ENCODE measurements at places on chromosomes 7 and 10.

DNA sequence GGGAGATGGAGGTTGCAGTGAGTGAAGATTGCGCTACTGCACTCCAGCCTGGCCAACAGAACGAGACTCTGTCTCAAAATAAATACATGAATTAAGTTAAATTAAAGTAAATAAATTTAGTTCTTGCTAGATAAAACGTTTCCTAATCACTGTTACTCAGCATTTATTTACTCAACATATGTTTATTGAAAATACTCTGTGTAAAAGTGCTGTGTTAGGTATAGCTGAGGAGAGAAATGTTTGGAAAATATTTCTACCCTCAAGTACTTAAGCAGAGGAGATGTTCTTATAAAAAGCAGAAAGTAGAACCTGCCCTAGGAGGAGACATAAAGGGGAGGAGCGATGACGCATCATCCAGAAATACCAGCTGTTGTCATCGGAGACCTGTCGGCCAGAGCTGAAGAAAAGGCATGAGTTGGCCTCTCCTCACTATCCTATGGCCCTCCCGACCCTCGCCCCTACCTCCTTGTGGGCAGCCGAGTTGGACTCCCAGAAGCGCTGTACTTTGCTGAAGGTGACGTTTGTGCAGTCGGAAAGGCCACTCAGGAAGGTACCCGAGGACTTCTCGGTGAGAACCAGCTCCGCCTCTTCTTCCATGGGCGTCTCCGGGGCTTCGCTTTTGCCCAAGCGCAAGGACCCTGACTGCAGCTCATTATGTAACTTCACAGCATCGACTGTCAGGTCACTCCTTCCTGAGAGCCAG, 1.1 kb downstream of the RRP12 start:
- DNase-seq = no peak

DNA sequence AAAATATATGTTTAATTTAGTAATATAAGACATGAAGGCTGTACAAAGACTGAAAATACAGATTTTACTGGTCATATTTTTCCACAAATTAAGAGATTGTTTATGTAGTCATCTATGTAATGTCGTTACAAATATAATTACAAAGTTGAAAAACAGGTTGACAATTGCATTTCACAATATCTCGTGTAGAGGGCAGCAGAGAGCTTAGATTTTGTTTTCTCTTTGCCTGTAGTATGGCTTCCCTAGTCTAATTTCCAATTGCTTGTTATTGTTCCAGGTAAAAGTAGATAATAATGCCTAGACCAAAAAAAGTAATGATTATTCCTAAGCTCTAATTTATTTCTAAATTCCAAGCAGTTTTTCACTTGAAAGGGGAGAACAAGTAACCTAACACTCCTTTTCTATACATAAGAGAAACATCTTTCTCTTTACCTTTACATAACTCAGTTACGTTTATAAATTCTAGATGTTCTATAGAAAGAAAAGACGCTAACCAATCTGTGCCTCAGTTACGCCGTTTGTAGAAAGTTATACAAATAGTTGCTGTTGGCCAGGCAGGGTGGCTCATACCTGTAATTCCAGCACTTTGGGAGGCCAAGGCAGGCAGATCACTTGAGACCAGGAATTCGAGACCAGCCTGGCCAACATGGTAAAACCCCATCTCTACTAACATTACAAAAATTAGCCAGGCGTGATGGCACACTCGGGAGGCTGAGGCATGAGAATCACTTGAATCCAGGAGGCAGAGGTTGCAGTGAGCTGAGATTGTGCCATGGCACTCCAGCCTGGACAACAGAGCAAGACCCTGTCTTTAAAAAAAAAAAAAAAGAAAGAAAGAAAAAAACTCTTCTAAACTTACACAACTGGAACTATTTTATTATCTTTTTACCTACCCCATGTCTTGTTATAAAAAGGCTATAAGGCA, 30.0 kb downstream of the NET1 start:
- DNase-seq = no peak

GRCh38 chr7:84425702-84426259, 231.2 kb upstream of the SEMA3A start:
- DNase-seq = no peak

GRCh38 chr7:16986755-16987154, 105.0 kb upstream of the AGR3 start:
- no peak for DNase-seq

DNA sequence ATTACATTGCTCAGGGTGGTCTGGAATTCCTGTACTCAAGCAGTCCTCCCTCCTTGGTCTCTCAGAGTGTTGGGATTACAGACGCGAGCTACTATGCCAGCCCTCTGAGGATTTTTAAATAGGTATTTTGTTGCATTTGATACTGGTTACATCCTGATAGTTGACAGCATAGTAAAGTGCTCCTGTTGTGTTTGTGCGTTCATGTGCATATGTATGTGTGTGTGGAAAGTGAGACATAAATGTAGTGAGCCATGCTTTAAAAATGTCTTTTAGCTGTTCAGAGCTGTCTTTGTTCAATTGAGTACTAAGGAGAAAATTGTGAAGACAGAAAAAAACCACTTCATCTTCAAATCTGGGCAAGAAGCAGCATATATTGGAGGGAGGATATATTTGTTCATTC, 27.8 kb downstream of the ZNRF2 start:
- no peak for DNase-seq

- DNase-seq = no peak
Measured at GRCh38 chr10:58756130-58756719, 243.6 kb downstream of the BICC1 start.

GRCh38 chr7:2120251-2120660, 112.5 kb downstream of the MAD1L1 start:
- peak; percentile 25 for DNase-seq

- DNase-seq = no peak
Measured at GRCh38 chr7:95700917-95701316, 71.4 kb upstream of the DYNC1I1 start.

GRCh38 chr10:13707156-13707881, 120.6 kb downstream of the PRPF18 start:
- DNase-seq = no peak

- no peak for DNase-seq
Measured at GRCh38 chr10:21176934-21177480, 279.9 kb upstream of the NEBL start.

- no peak for DNase-seq
Measured at GRCh38 chr7:96284835-96285234, 37.1 kb downstream of the SLC25A13 start.

DNA sequence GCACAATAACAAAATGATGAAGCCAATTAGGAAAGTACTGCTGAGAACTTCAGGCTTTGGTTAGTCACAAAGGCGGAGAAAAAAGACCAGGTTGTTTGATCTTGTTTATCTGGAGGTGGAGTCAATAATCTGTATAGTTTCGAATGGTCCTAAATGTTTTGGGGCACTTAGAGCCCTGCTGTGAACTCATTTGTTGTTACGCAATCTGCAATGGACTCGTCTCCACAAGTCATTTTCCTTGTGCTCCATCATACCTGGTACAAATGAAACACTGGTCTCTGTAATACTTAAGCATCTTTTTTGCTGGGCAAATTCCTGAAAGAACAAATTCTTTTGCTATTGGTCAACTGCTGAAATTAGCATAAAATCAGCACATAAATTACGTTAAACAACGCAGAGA, 430.5 kb downstream of the GATA3 start:
- DNase-seq = no peak

DNA sequence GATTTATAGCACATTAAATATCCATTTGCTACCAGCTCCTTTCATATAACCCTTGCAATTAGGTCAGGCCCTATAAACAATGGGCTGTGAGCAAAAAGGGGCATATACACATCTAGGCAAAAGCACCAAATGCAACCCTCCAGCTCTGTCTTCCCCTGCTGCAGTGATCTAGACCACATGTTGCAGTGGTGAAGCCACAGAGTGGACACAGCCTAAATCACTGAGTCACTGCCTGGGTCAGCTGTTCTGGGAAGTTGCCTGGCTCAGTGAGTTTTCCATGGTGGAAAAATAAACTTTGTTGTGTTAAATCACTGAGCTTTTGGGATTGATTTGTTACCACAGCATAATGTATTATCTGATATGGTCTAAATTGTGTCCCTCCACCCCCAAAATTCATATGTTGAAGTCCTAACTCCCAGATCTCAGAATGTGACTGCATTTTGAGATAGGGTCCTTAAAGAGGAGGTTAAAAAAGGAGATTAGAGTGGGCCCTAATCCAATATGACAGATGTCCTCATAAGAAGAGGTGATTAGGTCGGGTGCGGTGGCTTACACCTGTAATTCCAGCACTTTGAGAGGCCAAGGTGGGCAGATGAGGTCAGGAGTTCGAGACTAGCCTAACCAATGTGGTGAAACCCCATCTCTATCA, 70.4 kb downstream of the ZFAND4 start:
- no peak for DNase-seq

DNA sequence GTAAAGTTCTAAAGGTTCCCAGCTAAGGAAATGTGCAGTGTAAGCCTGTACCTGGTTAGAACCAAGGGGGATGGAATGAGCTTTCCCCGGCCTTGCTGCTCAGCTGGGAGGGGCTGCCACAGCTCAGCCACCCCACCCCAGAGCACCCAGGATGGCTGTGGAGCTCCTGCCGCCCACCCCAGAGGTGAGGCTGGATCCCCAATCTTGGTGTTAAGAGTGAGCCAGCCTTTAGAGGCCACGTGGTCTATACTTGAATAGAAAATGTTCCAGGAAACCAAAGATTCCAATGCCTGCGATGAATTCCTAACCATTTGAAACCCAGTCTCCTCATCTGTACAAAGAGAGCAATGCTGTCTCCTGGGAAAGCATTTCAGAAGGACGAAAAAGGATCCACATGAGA, 16.5 kb downstream of the DIP2C start:
- no peak for DNase-seq

DNA sequence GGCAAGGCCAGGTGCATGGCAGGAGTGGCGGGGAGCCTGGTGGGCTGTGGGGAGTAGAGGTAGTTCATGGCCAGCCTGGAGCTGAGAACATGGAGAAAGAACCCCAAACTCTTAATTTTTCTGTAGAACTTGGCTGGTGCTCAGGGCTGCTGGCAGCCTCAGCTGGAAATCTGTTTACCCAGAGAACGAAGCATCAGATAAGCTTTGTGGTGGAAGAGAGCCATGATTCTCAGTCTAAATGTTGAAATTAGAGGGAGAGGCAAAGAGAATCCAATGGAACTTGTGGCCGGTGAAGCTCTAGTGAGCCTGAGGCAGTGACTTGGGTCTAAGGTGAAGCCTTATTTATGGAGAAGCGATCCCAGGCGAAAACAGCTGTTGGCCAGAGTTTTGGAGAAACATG, 126.4 kb downstream of the CCDC3 start:
- DNase-seq = no peak

DNA sequence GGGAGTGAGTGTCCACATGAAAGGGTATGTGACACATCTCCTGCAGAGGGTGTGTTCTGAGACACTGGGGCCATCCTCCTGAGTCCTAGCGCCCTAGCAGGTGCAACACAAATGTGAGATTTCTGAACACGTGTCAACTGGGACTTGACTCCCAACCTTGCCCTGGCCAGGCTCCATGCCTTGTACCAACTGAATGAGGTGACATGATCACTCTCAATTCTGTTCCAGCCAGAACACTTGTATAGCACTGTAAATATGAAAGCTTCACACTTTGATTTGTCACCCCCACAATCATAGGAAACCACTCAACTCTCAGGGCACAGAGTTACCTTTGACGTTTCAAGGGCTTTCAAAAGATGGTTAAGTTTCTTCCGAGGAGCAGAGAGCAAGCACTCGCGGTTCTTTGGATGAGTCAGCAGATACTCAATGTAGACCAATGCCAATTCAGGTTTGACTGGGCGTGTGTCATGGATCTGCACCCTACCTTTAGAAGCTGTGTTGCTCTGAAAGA, 48.6 kb downstream of the NCAPG2 start:
- no peak for DNase-seq

DNA sequence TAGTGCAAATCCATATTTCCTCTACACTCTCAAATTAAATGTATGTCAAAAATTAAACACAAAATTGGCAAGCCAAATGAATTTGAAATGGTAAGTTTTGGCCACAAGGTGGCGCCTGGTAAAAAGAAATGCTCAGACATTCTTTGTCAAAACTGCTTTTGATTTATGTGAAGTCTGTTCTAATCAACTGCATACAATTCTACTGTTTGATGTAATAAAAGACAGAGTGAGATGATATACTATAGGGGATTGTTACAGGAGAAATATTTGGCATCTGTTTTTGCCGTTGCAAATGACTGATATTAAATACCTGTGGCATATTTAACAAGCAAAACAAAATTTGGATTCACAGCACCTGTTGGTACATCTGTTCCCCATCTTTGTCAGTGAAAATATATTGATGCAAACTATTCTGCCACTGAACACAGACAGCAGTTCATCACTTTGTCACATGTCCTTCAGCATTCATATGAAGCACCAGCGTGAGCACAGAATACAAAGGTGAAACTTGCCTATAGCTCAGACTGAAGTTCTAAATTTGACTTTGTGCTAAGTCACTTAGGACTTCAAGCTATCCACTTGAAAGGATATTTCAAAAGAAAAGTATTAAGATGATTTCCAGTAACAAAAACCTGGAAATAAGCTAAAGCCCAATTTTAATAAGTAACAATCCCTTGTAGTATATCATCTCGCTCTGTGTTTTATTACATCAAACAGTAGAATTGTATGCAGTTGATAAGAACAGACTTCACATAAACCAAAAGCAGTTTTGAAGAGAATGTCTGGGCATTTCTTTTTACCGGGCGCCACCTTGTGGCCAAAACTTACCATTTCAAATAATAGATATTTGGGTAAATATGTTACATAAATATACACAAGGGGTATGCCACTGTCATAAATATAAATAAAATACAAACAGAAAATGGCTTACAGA, 10.2 kb upstream of the CH25H start:
- DNase-seq = peak; percentile 58

DNA sequence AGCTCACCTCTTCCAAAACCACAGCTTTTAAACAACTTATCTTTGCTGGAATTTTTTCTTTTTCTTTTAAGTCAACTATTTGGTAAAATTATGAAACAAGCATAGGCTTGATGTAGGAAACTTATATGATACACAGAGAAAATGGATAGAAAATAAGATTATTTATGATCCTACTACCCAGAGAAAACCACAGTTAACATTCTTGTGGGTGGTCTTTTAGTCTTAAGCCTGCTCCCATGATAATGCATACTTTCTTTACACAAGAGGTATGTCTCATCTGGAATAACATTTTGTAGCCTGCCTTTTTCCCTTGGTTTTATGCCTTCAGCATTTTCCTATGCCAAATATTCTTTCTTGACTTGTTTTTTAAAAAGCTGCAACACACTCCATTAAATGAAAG, 21.4 kb downstream of the PLPP4 start:
- DNase-seq = no peak

DNA sequence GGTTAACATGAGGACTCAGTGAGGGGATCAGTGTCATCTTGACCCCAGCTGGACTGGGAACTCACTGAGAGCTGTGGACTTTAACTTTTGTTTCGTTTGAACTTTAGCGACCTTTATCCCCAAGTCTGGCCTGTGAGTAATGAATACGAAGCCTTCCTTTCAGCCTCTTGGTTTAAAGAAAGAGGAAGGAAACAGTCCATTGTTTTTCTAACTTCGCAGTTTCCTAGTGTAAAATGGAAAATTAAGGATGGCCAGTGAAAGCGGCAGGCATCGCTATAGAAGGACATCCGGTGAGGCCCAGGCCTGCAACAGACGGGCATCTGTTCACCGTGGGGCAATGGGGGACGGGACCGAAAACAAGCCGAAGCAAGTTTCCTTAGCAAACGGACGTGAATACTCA, 44.1 kb upstream of the ADO start:
- no peak for DNase-seq

GRCh38 chr10:127743205-127743604, 6.2 kb downstream of the FOXI2 start:
- DNase-seq = no peak

GRCh38 chr10:24969841-24970281, 17.5 kb upstream of the PRTFDC1 start:
- DNase-seq = no peak

- DNase-seq = no peak
Measured at GRCh38 chr7:133290676-133291333, 37.9 kb downstream of the EXOC4 start.

All from activated T-cell treated with anti-CD3 and anti-CD28 coated beads for 1 hour (primary cell).